ENCODE measurements at places on chromosomes 2 and 18.
A peak's percentile ranks its signal among the peaks of the same experiment; 100 is the strongest.

- DNase-seq, result no peak
Measured at GRCh38 chr2:134623796-134624195, 95.0 kb downstream of the TMEM163 start.

GRCh38 chr2:20633794-20634506 is 16.9 kb downstream of the HS1BP3 start:
- DNase-seq, result no peak

DNA sequence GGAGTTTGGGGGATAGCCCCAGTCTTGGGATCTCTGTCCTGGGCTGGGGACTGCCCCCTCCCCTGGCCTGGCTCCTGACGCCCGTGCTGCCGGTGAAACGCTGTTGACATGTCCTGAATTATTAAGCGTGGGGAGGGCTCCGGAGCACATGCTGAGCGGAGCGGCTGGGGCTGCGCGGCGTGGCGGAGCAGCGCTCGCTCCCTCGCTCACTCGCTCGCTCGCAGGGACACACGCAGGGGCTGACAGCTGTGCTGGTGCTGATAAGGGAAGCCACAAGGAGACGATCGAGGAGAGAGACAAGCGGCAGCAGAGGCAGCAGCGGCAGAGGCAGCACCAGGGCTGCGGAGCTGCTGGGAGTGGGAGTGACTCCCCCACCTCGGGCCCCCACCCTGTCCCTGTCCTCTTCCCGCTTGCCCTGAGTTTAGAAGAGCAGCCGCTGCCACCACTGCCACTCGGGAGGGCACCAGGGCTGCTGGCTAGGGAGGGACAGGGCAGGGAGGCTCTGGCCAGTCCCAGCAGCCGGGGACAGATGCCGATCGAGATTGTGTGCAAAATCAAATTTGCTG is at the start of gene ASIC4:
Gene ASIC4, plus strand, starts transcription at position 287 of the 566 bp plus-strand sequence. Its CDS starts 243 bp downstream, at position 530.
- DNase-seq, result no peak

DNA sequence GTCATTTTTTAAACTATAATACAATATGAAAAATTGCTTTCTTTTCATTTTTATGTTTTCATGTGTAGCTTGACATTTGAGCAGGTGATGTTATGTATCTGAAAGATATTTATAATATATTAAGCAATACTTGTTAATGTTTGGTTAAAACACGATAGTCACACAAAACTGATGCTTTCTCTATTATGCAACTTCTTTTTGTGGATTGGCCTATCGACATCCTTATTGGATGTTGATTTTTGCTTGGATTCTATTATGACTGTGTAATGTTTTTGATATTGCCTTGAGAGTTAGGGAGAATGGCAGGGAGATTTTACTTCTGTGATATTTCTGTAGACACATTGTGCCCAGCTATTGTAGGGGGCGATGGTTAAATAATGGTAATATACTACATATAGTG is 128.0 kb downstream of the ZNF407 start:
- DNase-seq, result no peak

- DNase-seq, result no peak
Measured at GRCh38 chr18:425106-425745, 75.3 kb downstream of the COLEC12 start.

DNA sequence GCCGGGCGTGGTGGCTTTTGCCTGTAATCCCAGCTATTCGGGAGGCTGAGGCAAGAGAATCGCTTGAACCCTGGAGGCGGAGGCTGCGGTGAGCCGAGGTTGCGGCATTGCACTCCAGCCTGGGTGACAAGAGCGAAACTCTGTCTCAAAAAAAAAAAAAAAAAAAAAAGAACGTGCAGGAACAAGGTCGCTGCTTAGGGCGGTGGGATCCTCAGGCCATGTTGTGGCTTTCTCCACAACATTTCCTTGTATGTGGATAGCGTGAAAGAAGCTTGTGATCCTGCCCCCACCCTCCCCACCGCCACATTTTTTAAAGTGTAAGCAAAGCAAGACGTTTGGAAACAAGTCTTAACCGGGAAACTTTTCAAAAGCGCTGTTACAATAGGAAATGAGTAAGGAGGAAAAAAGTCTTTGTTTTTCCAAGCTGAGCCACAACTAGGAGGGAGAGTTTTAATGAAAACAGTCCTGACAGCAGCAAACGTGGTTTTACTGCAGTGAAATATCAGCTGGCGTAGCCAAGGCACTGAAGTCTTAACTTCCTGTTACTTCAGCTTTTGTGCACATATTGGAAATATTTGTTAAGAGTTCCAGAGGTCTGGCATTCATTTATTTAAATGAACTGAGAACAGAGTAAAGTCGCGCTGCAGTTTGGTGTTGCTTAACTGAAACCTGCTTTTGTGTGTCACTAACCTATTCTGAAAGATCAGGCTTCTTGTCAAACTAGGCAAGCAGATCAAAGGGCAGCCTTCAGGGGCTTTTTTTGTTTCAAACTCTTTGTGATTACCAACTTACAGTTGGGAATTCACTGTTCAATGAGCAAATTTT is 3.8 kb downstream of the TGIF1 start:
- peak; percentile 99 for DNase-seq

DNA sequence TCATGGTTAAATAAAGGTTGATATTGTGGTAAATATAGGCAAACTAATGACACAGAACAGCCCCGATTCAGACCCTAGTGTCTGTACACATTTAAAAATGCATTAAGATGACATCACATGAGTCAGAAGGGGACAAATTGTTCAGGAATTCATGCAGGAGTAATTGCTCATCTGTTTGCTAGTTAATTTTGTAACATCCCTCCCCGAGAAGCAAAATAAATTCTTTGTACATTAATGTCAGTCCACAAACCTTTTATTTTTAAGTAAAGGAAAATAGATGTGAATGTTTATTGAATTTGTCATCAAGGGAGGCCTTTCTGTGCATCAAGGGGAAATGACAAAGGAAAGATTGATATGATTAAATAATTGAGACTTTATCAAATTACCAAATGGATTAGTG is 69.9 kb downstream of the SH3BP4 start:
- DNase-seq, result peak; percentile 98

- peak; percentile 54 for DNase-seq
Measured at GRCh38 chr2:143954186-143954585, 565.7 kb downstream of the ZEB2 start.

GRCh38 chr2:179764710-179765109 is 96.7 kb downstream of the ZNF385B start:
- DNase-seq, result no peak

GRCh38 chr18:74281011-74281979 is 10.5 kb downstream of the CYB5A start:
- no peak for DNase-seq

DNA sequence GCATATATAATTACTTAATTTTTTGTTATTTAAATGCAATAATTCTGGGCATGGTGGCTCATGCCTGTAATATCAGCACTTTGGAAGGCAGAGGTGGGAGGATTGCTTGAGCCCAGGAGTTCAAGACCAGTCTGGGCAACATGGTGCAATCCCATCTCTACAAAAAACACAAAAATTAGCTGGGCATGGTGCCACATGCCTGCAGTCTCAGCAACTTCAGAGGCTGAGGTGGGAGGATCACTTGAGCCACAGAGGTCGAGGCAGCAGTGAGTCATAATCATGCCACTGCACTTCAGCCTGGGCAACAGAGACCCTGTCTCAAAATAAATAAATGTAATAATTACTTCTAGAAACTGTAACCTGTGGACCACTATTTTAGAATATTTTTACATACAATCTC is 21.5 kb upstream of the TMEM87B start:
- DNase-seq, result no peak

DNA sequence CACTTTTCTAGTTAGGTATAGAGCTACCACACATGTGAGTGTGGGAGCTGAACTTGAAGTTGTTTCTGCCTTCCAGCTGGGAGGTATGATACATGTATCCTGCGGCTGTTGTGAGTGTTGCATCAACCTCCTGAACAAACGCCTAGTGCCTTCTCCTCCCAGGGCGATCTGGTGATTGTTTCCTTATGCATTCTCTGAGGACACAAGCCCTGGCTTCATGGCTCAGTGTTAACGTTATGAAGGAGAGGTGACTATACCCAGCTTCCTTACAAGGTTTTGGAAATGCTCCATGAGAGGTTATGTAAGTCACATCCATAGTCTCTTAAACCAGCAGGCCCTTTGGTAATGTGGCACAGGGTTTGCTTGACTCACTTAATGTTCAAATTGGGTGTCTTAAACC is 64.9 kb downstream of the SPRED2 start:
- DNase-seq, result peak; percentile 97

GRCh38 chr2:49714454-49714853 is 560.1 kb upstream of the FSHR start:
- DNase-seq, result no peak

DNA sequence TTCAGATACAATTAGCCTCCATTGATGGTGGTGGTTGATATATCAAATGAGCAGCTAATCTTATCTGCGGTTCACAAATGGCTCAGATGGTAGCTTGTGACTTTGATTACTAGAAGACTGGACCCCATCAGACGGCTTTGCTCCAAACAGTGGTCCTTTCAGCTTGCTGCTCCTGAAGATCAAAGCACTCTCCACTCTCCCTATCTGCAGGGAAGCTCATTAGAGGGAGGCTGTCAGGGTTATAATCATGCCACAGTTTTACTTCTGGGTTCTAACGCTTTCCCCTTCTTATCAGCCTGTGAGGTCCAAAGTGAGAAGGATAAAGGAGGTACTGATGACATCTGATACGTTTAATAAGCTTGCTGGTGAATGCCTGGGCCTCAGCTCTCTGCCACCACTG is 247.1 kb upstream of the NT5C1B start:
- no peak for DNase-seq

DNA sequence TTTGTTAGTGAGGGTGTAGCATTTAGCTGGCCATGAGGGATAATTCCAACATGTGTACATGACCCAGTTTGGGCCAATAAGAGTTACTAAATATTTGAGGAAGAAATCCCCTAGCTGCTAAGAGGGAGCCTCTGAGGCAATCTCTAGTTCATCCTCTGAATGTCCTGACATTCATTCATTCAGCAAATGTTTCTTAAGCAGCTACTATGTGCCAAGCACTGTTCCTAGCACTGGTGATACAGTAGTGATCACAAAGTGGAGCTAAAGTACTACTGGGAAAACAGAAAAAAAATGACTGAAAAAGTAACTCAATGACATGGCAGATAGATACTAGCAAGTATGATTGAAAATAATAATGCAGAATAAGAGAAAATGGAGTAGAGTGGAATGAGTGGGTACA is 79.8 kb upstream of the PID1 start:
- no peak for DNase-seq

GRCh38 chr2:218894151-218894879 is 13.7 kb downstream of the WNT10A start:
- no peak for DNase-seq

GRCh38 chr2:173998386-173998785 is 33.2 kb upstream of the SP3 start:
- no peak for DNase-seq

DNA sequence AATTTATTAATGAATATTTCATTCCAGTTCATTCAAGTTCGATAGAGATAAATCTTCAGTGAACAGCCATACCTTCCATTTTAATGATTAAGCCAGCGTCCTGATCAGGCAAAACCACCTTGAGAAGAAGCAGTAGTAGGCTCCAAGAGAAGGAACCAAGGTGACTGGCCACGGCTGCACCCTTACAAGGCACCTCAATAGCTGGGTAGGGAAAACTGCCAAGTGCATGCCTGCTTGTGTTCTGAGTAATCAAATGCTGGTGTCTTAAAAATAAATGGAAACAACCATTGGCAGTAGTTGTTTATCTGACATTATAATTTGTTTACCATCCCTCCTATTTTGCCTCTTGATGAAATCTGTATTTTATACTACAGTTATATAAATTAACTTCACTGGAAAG is 10.0 kb upstream of the FEZ2 start:
- no peak for DNase-seq

DNA sequence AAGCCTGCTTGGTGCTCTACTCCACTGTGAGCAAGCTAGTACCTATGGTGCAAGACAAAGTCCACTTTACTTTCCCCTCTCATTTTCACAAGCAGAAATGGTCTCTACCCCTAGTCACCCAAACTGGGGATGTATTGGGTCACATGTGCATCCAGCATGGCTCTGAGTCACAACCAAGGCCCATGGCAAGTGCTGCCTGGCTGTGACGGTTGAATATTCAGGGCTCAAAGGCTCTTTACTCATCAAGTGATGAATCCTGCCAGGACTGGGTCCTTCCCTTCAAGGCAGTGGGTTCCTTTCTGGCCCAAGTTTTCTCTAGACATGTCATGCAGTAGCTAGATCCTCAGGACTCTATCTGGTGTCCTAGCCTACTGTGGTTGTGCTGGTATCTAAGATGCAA is 311.5 kb downstream of the DLGAP1 start:
- no peak for DNase-seq

DNA sequence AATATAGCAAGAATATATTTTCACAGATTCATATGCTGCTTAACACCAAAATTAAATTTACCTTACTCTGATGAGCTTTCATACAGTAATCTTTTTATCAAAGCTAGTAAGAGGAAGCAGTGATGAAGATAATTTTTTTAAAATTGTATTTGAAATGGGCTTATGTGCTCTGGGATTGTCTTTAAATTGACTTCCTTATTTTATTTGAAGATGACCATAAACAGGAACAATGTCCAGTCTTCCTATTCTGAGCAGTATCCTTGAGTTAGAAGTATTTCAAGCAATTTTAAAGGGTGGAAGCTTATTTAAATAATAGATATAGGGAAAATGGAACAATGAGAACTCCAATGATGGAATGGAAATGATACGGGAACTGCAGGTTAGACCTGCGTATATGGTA is 211.6 kb downstream of the MCFD2 start:
- no peak for DNase-seq

DNA sequence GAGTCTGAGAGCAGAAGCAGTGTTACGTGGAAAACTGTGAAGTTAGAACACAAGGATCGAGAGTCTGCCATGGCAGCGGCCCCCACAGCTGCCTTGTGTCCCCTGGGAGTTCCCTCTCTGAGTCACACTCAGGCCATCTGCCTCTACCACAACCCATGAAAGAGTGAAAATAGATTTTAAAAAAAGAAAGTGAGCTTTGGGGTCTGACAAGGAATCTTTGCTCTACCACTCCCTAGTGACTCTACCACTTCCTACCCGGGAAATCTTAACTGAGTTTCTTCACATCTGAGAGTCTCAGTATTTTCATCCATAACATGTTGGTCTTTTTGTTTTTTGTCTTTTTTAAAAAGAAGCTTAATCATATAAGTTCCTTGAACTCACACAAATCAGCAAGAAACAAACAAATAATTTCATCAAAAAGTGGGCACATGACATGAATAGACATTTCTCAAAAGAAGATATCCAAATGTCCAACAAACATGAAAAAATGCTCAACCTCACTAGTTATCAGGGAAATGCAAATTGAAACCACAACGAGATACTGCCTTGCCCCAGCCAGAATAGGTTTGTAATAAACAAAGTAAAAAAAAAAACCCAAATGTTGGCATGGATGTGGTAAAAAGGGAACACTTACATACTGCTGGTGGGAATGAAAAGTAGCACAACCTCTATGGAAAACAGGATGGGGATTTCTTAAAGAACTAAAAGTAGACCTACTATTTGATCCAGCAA is 2.4 kb upstream of the MSGN1 start:
- peak; percentile 84 for DNase-seq

GRCh38 chr2:222309361-222309760 is 10.6 kb upstream of the PAX3 start:
- DNase-seq, result no peak

DNA sequence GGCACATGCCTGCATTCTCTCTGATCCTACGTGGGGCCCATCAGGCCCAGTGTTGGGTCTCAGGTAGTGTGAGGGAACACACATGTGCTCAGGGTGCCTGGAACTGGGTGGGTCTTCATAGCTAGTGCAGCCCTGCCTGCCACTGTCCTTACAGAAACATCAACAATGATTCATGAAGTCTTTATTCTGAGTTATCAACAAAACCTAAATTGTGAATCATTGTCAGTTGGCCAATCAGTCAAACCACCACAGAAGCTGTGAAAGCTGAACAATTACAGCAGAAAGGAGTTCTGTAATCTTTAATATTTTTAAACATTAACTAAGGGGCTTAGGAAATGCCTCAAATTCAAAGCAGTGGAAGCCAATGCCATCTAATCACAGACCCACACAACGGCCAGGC is 82.8 kb upstream of the ZNF521 start:
- DNase-seq, result no peak
